ENCODE measurements at places on chromosomes 13 and 19.
A peak's percentile ranks its signal among the peaks of the same experiment; 100 is the strongest.

DNA sequence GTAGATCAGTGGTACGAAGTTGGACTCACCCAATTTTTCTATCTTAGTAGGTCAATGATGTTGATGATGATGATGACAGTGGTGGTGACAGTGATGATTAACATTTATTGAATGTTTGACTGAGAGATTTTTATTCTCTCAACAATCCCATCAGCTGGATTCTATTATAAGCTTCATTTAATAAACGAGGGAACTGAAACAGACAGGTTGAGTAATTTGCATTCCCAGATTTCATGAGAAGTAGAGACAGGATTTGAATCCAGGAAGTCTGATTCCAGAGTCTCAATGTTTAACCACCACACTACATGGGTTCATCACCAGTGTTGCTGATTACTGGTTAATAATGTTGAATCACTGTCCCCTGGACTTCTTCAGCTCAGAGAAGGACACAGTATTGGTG lies 168.9 kb downstream of the FLT1 start:
- DNase-seq = no peak

GRCh38 chr19:35732540-35733179 lies 9.6 kb downstream of the IGFLR1 start:
- no peak for DNase-seq

DNA sequence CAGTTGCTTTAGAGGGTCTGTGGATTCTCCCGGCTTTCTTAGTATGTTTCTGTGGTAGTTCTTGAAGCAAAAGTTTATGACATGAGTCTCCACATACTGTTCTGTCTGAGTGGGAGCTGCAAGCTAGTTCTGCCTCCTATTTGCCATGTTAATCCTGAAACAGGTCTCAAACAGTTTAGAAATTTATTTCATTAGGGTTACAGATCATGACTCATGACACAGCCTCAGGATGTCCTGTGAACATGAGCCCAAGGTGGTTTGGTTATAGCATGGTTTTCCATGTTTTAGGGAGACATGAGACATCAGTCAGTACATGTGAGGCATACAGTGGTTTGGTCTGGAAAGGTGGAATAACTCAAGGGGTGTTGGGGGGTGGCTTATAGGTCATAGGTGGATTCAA lies 77.5 kb downstream of the FNDC3A start:
- DNase-seq = no peak

DNA sequence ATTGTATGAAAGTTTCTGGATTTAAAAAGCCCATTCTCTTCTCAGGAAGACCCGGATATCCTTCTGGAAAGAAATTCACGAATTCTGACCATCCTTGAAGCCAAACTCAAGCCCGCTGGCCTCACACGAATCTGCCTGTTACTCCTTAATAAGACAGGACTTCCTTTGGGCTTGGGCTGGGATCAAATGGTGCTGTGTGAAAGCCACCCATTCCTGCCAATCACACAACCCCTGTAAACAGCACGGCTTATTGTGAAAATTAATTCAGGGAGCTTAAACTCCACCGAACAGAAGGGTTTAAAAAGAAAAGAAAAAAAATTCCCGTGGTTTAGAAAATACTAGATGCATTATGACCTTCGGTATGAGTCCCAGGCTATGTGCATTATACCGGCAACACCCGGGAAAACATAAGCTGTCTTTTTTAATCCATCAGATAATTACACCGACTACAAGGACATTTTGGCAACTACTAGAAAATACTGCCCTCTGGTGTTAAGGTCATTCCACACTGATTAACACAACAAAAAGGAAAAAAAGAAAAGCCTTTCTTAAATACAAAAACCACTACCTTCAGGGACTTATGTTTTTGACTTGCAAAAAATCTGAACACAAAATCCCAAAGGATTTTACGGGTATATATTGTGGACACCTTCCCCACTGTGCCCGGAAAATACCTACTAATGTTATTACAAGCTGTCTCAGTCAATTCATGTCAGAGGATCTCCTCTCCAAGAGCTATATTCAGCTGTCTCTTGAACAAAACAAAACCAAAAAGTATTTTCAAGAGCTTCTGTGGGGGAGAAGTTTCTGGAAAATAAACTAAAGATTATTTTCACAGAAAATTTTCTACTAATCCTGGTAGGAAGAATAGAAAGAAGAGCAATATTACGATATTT lies 76.0 kb upstream of the LSM14A start:
- peak; percentile 41 for DNase-seq

DNA sequence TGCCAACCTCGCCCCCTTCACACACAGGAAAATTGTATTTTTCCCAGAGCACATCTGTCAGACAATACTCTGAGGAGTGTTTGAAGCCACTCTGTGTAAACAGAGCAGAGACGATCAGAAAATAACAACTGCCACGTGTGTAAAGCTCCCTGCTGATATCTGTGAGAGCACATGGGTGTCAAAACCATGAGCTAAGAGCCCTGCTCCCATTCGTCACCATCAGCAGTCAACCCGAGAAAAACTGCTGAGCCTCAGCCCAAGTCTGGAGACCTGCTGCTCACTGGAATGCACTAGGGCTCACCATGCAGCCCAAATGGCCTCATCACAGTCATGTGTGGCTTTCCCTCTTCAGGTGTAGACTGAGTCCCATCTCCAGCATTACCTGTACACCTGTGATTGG lies 304.1 kb downstream of the FGF14 start:
- no peak for DNase-seq

DNA sequence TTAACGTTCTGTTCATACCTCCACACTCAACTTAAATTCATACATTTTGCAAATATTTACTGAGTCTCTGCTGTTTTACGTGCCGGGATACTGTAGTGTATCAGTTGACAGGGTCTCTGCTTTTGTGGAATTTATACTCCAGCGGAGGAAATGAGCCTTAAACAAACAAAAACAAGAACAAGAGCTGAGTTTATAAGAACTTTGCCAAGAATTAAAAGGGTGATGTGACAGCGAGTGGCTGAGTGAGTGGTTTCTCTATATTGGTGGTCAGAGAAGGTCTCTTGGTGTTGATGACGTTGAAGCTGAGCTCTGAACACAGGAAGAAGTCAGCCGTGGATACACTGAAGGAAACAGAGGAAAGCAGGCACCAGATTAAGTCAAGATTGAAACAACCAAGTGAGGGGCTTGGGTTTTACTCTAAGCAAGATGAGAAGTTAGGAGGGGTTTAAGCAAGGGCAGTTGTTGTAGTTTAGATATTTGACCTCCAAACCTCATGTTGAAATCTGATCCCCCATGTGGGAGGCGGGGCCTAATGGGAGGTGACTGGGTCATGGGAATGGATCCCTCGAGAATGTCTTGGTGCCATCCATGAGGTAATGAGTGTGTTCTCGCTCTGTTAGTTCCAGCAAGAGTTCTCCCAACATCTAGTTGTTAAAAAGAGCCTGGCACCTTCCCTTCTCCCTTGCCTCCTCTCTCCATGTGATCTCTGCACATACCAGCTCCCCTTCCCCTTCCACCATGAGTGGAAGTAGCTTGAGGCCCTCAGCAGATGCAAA lies 248.3 kb downstream of the DCLK1 start:
- DNase-seq = no peak

GRCh38 chr19:3585301-3586126 lies at the start of gene GIPC3:
GIPC3 (plus strand) TSS chr19:3585478; CDS start chr19:3585598, 120 bp downstream.
- DNase-seq = no peak

GRCh38 chr19:52936151-52936953 lies 13.1 kb upstream of the ZNF888 start:
- peak; percentile 35 for DNase-seq

DNA sequence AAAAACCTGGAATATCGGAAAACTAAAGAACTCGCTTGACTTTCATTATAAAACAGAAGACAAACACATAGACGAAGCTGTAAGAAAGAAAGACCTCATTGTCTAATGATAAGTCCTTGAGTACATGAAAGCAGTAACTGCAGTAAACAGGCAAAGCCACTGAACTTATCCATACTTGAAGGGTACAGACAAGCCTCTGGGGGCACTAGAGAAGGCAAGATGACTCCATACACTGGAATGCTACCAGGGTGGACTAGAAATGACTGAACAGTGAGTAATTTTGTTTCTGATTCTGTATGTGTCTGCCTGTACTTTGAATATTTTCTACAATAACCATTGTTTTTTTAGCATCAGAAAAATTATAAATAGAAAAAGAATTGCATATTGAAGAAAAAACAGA lies 507.9 kb downstream of the UQCRFS1 start:
- DNase-seq = peak; percentile 21

GRCh38 chr13:78401873-78402707 lies 201.3 kb downstream of the POU4F1 start:
- DNase-seq = no peak

DNA sequence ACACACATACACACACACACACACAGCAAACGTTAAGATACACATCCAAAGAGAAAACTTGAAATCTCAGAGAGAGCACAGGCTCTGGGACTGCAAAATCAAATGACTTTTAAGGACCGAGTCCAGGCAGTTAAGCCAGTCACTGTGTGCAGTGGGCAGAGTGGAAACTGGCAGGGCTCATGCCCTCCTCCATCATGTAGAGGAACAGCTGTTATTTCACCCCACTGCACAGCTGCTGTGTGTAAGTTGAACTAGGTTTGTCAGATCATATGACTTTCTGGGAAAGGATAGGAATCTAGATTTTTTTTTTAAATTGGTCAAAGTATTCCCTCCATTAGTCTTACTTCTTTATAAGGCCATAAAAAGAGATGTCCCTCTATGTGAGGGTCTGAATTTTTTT lies 1002.1 kb downstream of the UQCRFS1 start:
- no peak for DNase-seq

DNA sequence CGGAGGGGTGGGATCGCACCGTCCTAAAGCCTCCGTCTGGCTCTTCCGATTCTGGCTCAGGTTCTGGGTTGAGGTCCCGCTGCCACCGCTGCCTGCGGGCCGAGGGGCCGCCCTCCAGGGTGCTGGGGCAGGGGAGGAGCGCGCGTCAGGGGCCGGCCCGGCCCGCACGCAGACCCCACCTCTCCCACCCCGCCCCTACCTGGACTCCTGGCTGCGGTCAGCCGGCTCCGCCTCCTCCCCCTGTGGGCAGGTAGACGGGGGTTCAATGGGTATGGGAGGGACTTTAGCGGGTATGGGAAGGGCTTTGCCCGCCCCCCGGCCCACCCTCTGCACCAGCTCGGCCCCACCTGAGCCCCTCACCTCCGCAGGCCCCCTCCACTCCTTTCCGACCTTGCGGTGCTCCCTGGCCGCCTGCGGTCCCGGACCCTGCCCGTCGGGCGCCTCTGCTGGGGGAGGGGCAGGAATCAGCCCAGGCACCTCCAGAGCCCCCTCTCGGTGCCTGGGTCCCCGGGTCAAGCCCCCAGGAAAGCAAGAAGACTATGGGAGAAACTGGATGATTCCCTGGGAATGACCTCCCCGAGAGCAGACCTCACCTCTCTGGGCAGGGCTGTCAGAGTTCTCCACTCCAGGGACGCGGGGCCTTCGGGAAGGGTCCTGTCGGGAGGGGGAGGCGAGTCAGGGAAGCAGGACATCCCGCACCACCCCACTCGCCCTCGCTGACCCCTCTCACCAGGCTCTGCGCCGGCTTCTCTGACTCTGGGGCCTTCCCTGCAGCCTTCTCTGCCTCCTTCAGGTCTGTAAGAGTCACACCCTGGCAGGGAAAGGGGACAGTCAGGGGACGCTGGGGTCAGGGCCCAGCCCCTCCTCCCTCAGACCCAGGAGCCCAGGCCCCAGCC lies 17.0 kb downstream of the EPS8L1 start:
- no peak for DNase-seq

DNA sequence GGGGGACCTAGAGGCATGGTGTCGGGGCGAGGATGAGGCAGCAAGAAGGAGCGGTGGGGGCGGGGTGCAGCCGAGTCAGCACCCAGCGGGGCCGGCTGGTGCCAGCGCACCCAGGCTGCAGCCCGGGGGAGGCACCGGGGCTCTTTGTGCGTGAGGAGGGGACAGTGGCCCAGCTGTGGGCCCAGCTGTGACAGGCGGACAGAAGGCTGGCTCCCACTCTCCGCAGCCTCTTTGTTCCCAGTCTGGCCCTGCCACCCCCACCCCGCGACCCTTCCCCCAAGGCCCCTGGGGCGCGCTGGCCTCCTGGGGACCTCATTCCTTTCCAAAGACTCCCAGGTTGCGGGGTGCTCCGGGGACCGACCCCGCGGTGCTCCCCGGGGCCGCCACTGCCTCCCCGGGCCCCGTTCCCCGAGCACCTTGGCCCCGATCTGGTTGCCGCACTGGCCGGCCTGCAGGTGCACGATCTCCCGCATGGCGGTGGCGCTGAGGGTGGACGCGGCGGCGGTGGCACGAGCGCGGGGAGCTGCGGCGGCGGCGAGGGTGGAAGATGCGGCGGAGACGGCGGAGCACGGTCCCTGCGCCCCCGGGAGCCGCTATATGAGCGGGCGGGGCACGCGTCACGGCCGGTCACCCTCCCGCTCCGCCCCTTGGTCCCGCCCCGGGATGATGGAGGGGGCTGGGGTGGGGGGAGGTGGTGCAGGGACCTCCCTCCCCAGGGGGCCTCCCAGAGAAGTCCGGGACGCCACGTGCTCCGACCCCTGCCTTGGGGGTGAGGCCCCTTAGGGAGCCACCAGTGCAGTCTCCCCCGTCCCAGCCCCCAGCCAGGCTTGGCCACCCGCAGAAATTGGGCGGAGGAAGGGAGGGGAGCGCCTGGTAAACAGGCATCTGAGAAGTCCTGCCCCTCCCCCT lies at the start of gene TUBB4A:
TUBB4A (minus strand) TSS at position 570 of the 909 bp plus-strand sequence; CDS start at position 473, 97 bp downstream.
- no peak for DNase-seq

DNA sequence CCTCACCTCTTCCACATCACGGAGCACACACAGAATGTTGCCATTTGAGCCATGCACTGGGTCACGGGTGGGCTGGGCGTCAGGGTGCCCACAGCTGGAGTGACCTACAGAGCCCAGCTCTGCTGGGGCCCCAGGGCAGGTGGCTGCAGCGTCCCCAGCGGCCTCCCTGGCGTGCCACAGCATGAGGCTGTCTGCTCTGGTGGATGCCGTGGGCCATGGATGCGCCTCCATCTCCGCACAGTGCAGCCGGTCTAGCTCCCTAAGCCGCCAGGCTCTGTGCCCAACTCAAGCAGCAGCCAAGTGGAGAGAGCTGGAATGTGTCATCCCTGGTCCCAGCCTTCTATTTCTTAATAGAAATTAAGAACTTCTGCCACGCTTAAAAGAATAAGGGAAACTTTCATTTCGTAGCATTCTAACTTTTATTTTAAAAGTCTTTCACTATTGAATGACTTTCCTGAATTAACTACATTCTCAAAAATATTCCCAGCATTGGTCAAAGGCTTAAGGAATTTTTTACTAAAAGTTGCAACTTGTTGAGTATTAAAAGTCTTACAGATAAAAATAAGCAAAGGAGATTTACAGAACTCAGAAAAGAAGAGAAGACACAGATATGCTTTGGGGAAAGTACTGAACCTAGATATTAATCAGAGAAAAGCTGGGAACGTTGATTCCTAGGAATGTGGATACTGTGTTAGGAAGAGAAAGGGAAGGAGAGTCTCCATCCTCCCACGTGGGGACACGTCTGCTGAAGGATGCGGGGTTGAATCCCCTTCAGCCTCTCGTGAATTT lies 59.3 kb downstream of the ATP11A start:
- no peak for DNase-seq
